ENCODE measurements at places on chromosomes 2 and 18. TPM values are rescaled to one million over a fixed set of nuclear protein-coding genes. Genes with fewer than 3 reads are reported as not detected.
A peak's percentile ranks its signal among the peaks of the same experiment; 100 is the strongest.

Gene ARHGAP25
- 1.8 TPM for total RNA-seq

Gene APCDD1
- total RNA-seq = 10.9 TPM

Gene TET3
- total RNA-seq = 38.2 TPM

- no peak for DNase-seq
Measured at GRCh38 chr2:10960606-10961489, 49.1 kb downstream of the KCNF1 start.

DNA sequence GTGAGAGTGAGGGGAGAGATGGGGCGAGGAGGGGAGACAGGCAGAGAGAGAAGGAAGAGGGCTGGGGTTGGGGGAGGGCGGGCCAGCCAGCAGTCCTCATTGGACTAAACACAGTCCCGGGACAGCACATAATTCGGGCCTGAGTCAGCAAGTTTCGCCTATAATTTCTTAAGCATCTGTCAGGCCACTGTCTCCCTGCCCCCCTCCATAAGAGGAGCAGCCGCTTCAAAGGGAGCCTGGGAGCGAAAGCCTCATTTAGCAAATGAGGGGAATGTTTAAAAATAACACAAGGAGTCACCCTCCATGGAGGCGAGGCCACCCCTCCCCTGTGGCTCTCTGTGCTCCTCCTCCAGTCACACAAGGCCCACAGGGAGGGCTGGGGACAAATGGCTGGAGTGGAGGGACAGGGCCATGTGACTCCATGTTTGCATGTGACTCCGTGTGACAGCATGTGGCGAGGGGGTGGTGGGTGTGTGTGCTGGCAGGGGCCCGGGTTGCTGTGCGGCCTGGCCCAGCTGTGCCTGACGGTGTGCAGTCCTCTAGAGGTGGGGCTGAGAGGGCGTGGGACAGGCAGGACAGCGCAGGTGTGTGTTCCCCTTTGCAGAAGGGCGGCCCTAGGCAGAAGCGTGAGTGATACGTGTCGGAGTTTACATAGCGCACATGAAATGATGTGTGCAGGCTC is 162.4 kb downstream of the CELF4 start:
- no peak for DNase-seq

Gene ING5
- 57.8 TPM for total RNA-seq

- no peak for DNase-seq
Measured at GRCh38 chr2:28071221-28071620, 180.7 kb downstream of the BABAM2 start.

DNA sequence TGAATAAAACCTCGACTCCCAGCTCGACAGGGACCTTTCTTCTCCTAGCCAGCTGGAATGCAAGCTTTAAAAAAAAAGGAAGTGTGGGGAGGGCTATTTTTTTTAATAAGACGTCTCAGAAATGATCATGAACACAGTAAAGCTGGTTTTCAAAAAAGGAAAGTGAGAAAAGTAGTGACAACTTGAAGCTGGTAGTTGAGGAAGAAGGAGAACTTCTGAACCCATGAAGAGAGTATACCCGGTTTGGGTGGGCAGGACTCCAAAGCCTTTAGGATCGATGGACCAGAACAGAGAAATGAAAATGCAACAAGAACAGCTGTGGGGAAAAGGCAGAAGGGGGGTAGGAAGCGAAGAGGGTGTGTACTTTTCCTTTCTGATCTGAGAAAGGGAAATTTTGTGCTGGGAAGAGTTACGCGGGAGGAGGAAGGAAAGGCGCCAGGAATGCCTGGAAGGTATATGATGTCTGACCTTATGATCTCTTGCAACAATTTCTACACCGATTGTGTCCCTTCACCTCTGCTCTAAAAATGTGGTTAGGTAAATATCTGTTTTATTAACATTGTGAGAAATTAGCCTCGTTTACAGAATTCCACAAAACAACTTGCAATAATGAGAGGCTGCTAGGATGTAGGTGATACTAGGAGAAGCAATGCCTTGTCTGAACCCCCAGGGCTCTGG is 22.6 kb upstream of the CYP1B1 start:
- no peak for DNase-seq

Gene AQP12A
- not detected for total RNA-seq

Gene RAMP1
- 105 TPM for total RNA-seq

DNA sequence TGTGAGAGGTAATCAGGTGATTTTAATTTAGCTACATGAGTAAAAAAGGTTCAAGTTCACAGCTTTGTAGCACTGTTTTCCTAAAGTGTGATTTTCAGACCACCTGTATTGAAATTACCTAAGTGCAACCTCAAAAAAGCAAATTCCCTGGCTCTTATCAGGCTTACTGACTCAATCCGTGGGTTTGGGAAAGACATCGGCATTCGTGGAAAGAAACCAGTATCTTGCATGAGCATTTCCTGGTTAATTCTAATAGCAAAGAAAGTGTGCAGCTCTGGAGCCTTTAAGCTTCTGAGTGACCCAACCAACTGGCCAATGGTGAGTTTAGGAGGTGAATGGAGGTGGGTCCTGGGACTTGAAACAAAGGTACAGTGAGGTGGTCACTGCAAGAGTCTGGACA is 300.9 kb downstream of the NBAS start:
- no peak for DNase-seq

Gene ALLC
- total RNA-seq = 0.16 TPM

- no peak for DNase-seq
Measured at GRCh38 chr2:171008550-171009205, 79.6 kb downstream of the GORASP2 start.

DNA sequence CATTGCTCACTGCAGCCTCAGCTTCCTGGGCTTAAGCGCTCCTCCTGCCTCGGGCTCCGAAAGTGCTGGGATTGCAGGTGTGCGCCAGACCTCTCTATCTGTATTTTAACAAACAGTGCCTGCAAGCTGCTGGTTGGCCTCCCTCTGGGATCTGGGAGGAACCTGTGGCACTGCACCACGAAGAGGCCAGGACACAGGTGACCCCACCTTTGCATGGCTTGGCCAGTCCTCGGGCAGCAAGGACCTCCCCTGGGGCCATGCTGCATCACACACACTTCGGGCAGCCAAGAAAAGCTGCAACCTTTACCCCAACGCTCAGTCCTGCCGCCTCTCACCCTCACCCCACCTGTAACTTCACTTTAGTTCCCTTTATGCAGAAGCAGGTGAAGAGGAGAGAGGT is 70.0 kb downstream of the PXDN start:
- no peak for DNase-seq

Gene ADAM17
- 53.1 TPM for total RNA-seq

Gene NOSTRIN
- 4.0 TPM for total RNA-seq

GRCh38 chr2:73089270-73090030 is 17.9 kb upstream of the SFXN5 start:
- DNase-seq = no peak

Gene RBM44
- 0.81 TPM for total RNA-seq

- no peak for DNase-seq
Measured at GRCh38 chr2:177098001-177098613, 114.5 kb upstream of the HNRNPA3 start.

DNA sequence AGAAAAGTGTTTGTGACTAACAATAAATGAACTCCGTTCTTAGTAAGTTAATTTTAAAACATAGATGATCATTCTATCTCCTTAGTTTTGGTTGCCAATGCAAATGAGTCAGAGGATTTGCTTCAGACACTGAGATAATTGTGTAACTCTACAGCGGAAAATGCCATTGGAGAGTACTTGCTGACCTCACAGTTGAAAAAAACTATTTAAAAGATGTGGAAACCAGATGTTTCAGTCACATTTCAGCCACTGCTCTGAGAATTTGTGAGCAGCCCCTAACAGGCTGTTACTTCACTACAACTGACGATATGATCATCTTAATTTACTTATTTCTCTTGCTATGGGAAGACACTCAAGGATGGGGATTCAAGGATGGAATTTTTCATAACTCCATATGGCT is at the start of gene TNFAIP6:
TNFAIP6 (plus strand) TSS at position 234 of the 400 bp plus-strand sequence; CDS start at position 309, 75 bp downstream.
- DNase-seq = no peak

DNA sequence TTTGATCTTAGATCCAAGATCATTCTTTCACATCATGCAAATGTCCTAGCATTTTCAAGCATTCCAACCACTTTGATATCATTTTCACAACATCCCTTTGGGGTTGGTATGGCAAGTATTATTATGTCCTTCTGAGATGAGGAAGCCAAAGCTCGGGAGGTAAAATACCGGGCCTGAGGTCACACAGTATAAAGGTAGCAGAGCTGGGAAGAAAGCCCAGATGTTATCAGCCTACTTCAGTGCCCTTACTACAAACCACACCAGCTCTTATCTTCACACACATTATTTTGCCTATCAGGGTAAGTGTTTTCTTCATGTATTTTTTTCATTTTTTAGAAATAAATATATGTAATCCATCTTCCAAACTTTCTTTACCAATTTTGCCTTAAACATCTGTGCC is 4.2 kb upstream of the B4GALT6 start:
- DNase-seq = no peak

DNA sequence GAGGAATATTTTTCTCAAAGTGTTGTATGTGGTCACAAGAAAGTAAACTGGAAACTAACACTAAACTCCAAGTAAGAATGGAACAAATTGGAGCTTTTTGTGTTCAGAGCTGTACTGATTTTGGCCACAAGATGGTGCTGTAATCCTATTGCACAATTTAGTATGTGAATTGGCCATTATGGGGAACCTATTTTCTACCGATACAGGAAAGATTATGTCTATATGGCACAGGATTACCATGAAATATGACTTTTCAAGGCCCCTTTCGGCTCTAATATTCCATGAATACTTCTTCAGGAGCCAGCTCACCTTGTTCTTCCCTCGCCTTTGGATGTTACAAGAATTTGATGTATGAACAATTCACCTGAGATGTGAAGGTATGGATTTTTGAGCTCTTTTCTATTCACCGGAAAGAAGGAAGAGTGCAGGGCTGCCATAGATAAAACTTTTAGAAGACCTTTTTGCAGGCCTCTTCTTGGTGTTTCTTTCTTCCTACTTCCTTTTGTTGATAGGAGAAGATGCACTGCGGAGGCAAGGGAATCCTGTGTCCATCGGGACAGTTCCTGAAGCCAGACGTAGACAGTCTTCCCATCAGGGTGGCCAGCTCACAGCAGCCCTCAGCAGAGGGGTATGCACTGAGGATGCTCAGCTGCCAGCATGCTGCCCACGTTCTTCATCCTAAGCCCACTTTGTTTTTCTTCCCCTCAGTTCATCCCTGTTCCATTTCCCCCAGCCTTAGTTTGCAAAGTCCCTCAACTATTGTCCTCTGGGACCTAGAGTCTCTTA is 13.3 kb downstream of the MRPL44 start:
- DNase-seq = peak; percentile 33

Gene GREB1
- total RNA-seq = 78.8 TPM

- no peak for DNase-seq
Measured at GRCh38 chr2:201984800-201985525, 48.7 kb upstream of the FZD7 start.

- DNase-seq = no peak
Measured at GRCh38 chr18:23673725-23674124, 11.0 kb upstream of the ANKRD29 start.

DNA sequence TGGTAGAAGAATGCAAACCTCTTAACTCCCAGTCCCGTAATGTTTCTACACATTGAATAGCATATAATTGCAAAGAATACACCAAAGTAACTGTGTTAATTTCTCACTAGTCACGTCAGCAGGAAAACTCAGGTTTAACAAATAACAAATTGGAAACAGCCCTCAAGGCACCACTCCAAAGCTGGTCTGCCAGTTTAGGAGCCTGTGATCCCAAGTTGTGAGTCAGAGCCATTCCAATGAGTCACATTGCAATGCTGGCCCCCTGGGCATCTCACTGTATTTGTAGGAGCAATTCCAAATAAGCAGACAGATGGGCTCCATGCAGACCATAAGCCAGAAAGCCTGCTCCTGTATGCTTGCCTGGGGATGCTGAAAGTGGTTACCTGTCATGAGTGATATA is 143.2 kb upstream of the SETBP1 start:
- no peak for DNase-seq

Gene INHA
- total RNA-seq = 1.7 TPM

Gene WNT10A
- not detected for total RNA-seq

GRCh38 chr18:11866764-11867163 is 15.6 kb downstream of the CHMP1B start:
- no peak for DNase-seq

Gene RNF125
- total RNA-seq = 2.6 TPM

GRCh38 chr2:180520206-180520605 is 460.2 kb upstream of the UBE2E3 start:
- no peak for DNase-seq

Gene ASXL3
- total RNA-seq = 23.0 TPM

GRCh38 chr2:238817891-238818290 is 30.0 kb upstream of the TWIST2 start:
- DNase-seq = no peak

DNA sequence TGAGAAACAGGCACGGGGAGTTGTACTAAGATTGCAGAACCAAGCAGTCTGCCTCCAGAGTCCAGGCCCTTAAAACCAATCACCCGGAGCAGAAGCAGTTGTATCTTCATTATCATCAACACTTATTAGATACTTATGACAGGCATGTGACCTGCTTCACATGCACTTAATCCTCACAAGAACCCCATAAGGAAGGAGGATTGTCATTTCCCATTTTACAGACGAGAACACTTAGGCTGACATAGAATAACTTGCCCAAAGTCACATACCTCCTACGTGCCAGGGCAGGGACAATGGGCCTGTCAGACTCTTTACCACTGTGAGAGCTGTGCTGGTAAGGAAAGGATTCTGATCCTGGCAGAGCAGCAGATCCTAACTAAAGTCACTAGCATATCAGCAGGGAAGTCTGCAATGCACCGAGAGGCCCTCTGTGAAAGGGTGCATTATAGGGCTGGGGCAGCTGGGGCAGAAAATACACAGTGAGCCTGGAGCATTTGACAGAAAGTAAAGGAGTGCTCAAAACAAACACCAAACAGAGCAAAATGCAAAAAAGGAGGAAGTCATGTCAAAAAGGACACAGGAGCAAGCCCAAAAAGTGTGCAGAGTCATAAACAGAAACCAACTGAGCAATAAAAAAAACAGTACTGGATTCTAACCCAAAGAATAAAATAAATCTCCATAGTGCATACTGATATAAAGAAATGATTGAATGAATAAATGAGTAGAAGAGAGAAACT is 55.9 kb upstream of the SP3 start:
- DNase-seq = no peak

Gene IL36B
- not detected for total RNA-seq

DNA sequence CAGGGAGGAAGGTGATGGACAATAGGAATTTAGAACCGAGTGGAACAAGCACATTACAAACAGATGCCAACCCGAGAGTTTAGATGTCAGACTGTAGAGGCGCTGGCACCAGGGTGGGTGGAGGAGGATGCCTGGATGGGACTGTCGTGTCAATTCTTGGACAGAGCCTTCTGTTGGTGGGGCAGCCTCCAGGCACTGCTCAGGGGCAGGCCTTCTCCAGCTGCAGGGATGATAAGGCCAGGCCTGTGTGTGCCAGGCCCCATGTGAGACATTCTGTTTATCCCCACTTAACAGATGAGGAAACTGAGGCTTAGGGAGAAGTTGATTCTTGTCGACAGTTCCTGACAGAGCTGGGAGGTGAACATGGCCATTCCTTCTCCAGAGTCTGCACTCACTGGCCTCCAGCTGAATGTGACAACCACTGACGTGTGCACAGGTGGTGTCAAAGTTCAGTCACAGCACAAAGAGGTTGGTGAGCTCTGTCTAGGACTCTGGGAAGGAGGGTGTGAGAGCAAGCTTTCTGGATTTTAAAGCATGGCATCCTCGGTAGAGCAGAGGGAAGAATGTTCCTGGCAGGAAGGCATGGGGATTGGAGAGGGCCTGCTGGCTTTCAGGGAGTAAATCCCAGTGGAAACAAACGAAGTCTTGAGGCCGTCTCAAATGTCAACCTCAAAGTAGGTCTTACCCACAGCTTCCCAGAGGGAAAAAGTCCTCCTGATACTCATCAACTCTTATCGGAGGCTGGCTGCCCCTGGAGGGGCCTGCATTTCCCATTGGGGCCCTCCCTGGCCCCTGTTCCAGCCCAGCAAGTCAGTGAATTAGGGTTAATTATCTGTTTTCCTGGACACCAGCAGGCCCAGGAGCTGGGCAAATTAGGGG is 52.4 kb downstream of the GLI2 start:
- no peak for DNase-seq
